ENCODE measurements at places on chromosomes 7 and 10.

GRCh38 chr10:130717083-130717482 is 580.9 kb downstream of the GLRX3 start:
- DNase-seq: no peak

- DNase-seq: no peak
Measured at GRCh38 chr7:94605031-94605430, 50.9 kb downstream of the SGCE start.

GRCh38 chr10:132636358-132636757 is 98.8 kb downstream of the INPP5A start:
- no peak for DNase-seq

- DNase-seq: no peak
Measured at GRCh38 chr10:35940141-35941041, 298.3 kb upstream of the FZD8 start.

DNA sequence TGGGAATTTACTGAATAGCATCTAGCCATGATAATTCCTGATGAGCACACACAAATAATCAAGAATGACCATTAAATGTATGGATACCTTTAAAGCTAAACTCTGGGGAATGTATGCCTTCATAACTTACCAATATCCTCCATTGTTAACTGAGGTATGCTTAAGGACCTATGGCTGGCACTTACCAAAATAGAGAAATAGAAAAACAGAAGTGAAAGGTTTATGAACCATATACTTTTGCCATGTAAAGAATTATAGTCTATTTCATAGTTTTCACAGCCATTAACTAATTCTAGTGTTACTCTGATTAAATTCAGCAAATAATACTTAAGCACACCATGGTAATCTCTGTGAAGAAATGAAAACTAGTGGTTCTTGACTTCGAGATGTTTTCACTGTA is 1360.6 kb upstream of the LRRTM3 start:
- DNase-seq: no peak

GRCh38 chr7:13992596-13992964 is 3.1 kb upstream of the ETV1 start:
- no peak for DNase-seq

DNA sequence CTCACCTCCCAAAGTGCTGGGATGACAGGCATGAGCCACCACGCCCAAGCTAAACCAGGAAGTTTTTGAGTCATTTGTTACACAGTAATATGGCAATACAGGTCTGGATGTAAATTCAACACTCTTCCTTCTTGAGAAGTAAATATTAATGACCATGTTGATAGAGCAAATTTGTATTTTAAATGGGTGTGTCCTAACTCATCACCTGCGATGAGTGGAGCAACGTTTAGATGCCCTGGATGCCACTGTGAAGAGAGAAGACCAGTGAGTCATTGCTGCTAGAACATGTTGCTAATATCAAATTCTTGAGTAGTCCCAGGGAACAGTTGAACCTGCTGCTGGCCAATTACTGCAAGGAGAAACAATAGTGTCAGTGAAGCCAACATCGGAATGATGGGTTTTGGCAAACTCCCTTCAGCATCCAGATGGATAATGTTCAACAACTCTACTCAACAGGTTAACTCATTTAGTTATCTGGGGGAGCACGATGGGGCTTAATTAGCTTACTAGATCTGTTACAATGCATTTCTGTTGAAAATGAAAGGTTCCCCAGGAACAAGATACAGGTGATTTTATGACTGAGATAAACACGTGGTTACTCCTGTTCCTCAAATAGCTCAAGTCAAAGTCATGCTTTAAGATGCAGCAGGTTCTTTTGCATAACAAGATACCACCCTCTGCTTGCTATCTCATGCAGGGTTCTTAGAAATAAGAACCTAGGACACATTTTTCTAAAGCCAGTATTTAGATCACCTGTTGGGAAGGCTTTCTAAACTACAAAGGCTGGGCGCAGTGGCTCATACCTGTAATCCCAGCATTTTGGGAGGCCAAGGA is 146.8 kb downstream of the CALN1 start:
- no peak for DNase-seq

DNA sequence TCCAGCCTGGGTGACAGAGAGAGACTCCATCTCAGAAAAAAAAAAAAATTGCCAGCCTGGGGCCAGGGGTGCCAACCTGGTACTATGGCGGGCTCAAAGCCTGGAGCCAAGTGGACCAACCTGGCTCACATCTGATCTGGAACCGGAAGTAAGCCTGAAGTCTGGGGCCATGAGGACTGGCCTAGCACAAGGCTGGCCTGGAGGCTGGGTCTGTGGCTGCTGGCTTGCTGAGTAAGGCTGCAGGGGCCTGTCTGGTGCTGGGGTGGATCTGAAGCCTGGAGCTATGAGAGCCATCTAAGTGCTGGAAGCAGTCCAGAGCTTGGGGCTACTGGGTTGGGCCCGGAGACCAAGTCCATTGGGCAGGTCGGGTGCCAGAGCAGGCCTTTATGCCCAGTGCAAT is 84.9 kb downstream of the CCDC3 start:
- DNase-seq: no peak

GRCh38 chr7:121046893-121047468 is 58.5 kb downstream of the CPED1 start:
- no peak for DNase-seq

DNA sequence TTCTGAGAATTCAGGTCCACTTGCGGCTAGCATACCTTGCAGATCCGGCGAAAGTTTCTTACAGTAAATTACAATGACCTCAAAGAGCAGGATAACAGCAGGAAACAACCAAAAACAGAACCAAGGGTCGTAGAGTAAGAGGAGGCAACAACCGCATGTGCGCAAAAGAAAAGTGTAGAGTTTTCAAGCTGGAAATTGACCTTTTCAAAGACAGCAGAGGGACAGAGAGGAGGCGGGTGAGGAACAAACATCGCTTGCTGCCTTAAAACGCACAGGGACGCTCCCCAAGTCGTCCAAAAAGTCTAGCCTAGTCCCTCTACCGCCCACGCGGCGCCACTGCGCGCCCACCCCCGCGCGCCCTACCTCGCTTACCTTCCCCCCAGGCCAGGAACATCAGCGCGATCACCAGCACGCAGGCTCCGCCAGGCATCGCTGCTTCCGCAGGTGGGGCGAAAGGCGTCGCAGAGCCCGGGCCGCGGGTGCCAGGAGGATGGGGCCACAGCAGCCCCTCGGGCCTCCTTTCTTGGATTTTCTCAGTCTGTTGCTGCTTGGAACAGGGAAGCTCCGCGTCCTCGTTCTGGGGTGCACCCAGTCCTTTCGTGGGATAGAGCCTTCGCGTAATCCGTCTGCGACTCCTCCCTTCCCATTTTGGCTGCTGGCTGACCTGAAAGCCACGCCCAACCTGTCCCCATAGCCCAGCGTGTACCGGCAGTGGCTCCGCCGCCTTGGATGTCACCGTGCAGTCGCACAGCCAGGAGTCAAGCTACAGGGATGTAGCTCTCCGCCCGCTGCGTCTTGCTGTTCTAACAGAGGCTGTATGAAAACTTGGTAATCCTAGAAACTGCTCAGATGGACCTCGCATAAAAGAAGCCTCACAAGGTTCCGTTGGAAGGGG is at the start of gene VWDE:
Gene VWDE, minus strand, starts transcription at position 579 of the 895 bp plus-strand sequence. Its CDS starts 149 bp downstream, at position 430.
- peak; percentile 10 for DNase-seq

DNA sequence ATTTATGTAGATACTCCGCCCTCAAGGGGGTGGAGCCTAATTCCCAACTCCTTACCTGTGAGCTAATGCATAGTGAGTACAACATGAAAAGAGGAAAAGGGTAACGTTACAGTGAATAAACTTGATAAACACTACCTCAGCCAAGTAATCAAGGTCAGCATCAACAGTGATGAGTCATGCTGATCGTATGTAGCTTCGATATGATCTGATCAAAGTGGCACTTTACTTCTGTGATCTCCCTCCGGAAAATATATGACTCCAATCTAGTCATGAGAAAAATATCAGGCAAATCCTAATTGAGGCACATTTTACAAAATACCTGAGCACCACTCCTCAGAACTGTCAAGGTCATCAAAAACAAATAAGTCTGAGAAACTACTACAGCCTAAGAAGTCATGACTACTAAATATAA is 70.4 kb downstream of the VTI1A start:
- no peak for DNase-seq

GRCh38 chr10:24901686-24902399 is 50.6 kb downstream of the PRTFDC1 start:
- DNase-seq: no peak

GRCh38 chr10:1206601-1207000 is 150.4 kb downstream of the WDR37 start:
- DNase-seq: no peak

DNA sequence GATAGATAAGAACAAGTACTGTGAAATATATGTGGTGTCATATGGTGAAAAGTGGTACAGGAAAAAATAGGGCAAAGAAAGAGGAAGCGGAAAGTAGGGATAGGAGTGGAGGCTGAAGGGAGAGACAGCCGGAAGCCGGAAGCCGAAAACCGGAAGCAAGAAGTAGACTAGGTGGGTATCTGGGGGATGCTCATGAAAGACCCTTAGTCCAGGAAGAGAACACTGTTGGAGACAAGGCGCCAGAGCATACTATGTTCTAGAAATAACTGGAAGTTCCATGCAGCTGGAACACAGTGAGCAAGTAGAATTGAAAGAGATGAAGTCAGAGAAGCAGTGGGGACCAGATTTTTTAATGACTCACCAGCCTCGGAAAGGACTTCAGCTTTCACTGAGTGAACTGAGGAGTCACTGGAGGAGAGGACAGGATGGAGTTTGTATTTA is 22.5 kb downstream of the ST8SIA6 start:
- no peak for DNase-seq

DNA sequence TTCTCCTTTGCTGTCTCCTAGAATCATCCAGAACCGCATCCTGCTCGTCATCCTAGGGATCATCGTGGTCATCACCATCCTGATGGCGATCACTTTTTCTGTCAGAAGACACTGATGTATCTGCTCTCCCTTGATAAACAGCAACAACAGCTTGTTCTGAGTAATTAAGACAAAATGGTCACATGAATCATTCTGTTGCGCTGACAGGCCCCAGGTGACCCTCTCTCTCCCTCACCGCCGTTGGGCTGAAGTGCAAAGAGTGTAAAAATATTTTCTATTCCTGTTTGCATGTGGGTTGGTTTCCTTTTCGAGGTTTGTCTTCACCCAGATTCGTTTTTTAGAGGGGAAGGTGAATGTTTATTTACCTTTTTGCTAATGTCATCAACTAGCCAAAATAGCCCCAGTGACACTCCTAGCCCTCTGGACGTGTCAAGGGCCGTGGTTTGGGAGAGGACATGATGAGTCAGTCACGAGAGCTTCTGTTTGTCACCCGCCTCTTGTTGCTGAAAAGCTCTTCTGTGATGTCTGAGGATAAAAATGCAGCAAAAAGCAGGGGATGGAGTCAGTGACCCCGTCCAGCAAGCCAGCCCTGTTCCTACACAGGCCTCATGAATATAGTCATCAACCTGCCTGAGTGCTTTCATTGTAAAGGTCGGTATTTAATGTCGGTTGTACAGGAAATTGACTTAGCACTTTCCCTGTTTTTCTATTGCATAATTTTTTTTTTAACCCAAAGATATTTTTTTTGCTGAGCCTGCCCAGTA is 134.6 kb upstream of the TCF7L2 start:
- no peak for DNase-seq

DNA sequence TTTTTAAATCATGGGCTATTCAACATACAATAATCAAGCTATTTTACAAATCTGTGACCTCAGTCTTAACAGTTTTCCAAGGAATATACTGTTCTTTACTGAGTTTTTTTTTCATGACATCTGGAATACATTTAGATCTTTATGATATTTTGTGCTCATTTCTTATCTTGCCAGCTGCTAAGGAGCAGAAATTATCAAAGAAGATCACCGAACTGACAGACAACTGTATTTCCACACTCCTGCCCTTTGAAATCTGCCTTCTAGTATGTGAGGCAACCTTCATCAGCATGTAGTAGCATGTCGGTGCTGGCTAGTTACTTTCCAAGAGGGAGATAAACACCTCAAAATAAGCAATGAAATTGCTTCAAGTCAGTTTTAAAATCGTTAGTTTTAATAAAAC is 66.4 kb downstream of the NHLRC2 start:
- no peak for DNase-seq

- no peak for DNase-seq
Measured at GRCh38 chr10:50855461-50855860, 30.0 kb downstream of the A1CF start.

GRCh38 chr10:125967533-125967932 is 71.2 kb downstream of the FANK1 start:
- DNase-seq: no peak

DNA sequence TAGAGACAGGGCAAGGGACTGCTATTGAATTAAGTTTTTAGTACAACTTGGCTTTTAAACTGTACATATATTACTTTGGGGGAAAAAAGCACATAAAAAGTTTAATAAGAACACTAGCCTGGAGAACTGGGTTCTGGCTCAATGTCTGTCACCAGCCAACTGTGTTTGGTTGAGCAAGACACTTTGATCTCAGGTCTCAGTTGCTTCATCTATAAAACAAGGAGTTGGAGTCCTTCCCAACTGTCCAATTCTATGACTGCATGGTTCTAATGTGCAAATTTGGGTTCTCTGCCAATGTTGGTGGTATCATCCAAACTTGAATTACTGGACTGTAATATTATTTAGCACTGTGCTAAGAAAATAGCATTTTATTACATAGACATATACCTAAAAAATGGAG is 50.3 kb downstream of the ATXN7L1 start:
- DNase-seq: no peak

DNA sequence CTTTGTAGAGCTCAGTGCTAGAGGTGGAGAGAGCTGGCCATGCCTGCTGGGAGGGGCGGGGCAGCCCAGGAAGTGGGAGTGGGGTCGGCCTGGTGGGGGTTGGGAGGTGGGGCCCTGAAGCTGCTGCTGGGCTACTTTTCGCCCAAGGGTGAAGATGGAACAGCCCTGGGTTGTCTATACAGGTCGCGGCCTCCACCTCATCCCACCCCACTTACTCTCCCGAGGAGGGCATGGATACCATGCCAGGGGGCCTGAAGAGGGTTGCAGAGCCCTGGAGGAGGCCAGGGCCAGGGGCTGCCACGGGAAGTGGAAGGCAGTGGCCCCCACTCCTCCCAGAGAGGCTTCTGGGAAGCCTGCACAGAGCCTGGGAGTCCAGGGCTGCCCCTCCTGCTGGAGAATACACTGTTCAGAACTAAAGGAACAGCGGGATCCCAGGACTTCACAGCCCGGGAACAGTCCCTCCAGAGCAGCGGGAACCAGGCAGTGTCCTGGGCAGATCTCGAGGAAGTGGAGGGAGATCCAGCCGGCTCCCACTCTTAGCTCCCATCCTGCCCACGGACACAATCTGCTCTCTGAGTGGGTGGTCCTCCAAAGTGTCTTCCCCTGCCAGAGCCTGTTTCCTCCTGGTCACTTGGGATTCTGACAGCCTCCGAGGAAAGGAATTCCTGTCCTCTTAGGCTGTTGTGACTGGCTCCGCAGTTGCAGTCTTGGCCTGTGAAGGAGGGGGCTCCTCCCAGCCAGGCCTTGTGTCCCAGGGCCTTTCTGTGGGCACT is 23.5 kb downstream of the MAT1A start:
- no peak for DNase-seq

GRCh38 chr10:126387931-126388911 is at the start of gene ADAM12:
ADAM12 (minus strand) TSS chr10:126388477; CDS start chr10:126388145, 332 bp downstream.
- no peak for DNase-seq

- DNase-seq: no peak
Measured at GRCh38 chr10:62733654-62734293, 70.7 kb upstream of the ADO start.

Data from activated CD4-positive, alpha-beta T cell treated with anti-CD3 and anti-CD28 coated beads for 1 hour (primary cell).